NCI-H1436 treated with DMSO at 0.1 percent for 48 hours (cell line): ENCODE measurements at places on chromosomes 1 and 21.

DNA sequence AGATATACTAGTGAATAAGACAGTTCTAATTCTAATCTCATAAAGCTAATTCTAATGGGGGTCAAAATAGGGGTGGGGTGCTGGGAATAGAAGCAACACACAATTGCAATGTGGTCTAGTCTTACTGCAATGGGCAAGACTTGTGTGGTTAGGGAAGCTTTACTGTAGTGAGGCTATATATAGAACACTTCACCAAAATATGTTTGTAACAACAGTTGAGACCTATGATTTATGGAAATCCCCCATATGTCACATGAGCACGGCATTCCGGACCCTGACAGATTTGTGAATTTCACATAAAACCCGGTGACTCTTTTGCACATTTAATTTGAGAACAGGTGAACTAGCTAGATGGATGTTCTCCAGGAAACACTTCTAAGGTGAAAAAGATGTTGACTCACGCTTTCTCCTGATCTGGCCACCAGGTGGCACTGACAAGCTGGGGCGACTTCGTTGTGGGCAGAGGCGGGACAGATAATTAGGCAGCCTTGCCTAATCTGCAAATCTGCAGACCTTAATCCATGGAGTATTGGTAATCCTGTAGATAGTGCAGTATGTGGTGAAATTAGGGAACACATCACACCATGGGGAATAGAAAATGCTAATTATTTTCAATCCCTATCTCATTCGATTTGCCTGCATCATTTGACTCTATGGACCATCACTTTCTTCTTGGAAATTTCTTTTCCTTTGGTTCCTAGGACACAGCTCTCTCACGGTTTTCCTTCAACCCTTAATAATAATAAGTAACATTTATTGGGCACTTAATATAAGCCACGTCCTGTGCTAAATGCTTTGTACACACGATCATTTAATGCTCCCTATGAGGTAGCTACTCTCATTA, 37.7 kb downstream of the KIAA0040 start:
- no peak for DNase-seq

DNA sequence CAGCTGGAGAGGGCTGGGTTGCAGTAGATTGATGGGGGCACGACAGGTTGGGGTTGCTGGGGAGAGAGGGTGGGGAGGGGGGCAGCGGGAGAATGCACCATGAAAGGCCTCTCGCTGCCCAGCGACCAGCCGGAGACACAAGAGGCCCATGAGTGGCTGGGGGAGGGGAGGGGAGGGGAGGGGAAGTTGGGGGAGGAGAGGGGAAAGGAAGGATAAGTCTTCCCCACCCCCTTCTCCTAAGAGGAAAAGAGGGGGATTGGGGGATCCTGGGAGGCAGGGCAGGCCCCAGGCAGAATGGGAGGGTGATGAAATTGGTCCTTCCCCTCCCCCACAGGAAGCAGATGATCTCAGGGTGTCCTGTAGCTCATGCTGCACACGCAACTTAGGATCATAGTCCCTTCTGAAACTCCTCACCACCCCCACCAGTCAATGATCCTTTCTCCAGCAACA, 45.7 kb downstream of the PAX7 start:
- no peak for DNase-seq

GRCh38 chr1:190101756-190102155, 375.9 kb downstream of the BRINP3 start:
- no peak for DNase-seq

- no peak for DNase-seq
Measured at GRCh38 chr1:228793032-228793431, 57.8 kb downstream of the RHOU start.

DNA sequence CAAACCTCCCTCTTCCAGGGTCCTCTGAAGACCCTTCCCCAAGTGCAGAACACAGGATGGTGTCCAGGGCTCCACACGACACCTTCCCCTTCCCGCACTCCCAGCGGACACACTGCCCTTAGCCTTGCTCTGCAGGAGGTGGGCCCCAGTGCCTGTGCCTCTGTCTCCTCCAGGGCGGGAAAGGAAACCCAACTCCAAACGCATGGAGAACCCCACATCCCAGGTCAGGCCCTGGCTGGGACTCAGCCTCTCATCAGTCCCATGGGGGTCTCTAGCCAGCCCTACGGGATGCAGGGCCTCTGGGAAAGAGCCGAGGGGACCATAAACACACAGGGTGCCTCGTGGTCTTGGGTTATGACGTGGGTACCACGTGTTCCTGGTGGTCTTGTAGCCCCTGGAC, 5.6 kb upstream of the SMYD3 start:
- no peak for DNase-seq

DNA sequence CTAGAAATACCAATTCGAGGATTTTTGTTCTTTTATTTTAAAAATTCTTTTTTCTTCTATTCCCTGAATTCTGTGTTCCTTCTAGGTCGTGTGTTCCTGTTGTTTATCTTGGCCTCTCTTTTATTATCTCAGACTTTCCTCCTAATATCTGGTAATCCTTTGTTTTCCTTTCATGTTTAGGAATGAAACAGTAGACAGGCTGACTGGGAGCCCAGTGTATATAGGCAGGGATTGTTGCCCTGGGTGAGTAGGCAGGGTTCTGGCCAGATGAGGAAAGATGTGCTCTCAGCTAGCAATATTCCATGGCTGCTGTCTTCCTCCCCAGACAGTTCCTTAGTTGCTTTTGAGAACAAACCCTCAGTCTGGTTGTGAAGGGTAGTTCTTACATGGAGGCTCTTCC, 161.8 kb upstream of the PDE4B start:
- no peak for DNase-seq

- DNase-seq, result no peak
Measured at GRCh38 chr21:45998871-45999580, 17.5 kb downstream of the COL6A1 start.

DNA sequence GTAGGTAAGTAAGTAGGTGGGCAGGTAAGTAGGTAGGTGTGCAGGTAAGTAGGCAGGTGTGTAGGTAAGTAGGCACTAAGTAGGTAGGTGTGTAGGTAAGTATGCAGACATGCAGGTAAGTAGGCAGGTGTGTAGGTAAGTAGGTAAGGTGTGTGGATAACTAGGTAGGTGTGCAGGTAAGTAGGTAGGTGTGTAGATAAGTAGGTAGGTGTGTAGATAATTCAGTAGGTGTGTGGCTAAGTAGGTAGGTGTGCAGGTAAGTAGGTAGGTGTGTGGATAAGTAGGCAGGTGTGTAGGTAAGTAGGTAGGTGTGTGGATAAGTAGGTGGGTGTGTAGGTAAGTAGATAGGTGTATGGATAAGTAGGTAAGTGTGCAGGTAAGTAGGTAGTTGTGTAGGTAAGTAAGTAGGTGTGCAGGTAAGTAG, 53.9 kb upstream of the COG2 start:
- no peak for DNase-seq

- DNase-seq, result no peak
Measured at GRCh38 chr1:107833061-107833460, 131.9 kb downstream of the VAV3 start.

GRCh38 chr1:16120940-16121410, 34.9 kb downstream of the EPHA2 start:
- DNase-seq, result peak; percentile 47

GRCh38 chr1:150273311-150273710, 721 bp downstream of the C1orf54 start:
- DNase-seq, result no peak

GRCh38 chr1:14598007-14598497, 433 bp upstream of the KAZN start:
- DNase-seq, result no peak

DNA sequence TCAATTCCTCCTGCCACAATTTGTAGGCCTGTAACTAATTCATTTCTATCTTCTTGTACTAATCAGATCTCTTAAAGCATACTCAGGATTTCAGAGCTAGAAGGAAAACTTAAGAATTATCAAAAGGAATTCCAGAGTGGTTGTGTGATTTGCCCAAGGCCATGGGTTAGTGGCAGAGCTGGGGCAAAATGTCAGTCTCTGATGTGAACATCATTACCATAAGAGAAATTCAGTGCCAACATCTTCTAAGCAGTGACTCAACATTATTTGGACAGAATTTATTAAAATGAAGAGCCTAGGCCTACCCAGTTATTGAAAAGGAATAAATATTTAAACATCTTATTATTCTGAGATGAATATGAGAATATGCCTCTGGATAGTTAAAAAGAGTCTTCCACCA, 14.5 kb downstream of the ST6GALNAC5 start:
- DNase-seq, result no peak

DNA sequence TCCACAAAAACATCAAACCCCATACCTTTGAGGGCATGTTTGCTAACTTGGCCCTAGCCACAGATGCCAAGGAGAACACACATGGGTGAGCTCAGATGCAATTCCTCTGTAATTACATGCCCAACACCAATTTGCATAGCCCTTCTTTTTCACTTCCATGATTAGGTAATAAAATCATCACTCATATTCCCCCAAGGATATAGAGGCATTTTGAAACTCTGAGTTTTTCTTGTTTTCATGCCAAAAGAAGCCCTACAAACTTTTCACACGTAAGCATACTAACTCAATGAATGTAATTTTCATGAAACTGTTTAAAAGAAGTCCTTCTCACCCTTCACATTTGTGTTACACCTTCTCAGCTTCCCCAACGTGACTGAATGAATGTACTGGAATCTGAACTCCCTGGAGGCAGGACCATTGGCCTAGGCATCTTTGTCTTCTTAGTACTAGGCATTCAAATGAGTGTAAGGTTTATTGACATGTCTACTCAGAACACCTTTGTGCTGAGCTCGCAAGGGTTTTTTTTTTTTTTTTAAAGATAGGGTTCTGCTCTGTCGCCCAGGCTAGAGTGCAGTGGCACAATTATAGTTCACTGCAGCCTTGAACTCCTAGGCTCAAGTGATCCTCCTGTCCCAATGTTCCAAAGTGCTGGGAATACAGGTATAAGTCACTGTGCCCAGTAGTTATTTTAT, 31.0 kb downstream of the FBXO42 start:
- no peak for DNase-seq

DNA sequence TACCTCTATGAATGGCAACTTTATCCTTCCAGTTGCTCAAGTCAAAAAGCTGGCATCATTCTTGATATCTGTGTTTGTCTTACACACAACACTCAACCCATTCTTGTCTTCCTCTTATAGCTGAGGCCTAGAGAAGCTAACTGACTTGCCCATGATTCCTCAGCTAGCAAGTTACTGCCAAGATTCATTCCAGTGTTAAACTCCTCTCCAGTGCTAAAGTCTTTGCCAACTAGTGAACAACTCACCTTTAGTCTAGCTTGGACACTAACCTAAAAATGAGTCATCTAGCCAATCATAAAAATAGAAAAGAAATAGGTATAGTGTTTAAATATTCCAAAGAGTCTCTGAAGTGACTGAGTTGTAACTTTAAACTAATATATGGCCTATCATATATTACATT, 45.6 kb upstream of the RGS2 start:
- DNase-seq, result no peak

DNA sequence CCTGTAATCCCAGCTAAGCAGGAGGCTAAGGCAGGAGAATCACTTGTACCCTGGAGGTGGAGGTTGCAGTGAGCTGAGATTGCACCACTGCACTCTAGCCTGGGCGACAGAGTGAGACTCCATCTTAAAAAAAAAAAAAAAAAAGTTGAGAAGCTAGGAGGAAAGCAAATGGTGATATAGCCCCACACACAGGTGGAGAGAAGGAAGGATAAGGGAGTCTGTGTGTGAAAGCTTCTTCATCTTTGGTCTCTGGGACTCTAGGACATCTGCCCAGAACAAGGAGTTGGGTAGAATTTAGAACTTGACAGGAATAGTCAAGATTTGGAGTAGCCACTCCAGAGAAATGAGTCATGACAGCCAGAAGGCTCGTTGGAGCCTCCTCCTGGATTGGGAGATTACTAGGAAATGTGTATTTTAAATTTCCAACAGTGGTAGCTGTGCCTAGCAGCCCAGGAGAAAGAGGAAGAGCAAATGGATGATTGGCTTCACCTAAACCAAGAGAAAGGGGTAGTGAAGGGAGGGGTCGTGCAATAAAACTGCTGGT, 19.9 kb downstream of the NPL start:
- no peak for DNase-seq

DNA sequence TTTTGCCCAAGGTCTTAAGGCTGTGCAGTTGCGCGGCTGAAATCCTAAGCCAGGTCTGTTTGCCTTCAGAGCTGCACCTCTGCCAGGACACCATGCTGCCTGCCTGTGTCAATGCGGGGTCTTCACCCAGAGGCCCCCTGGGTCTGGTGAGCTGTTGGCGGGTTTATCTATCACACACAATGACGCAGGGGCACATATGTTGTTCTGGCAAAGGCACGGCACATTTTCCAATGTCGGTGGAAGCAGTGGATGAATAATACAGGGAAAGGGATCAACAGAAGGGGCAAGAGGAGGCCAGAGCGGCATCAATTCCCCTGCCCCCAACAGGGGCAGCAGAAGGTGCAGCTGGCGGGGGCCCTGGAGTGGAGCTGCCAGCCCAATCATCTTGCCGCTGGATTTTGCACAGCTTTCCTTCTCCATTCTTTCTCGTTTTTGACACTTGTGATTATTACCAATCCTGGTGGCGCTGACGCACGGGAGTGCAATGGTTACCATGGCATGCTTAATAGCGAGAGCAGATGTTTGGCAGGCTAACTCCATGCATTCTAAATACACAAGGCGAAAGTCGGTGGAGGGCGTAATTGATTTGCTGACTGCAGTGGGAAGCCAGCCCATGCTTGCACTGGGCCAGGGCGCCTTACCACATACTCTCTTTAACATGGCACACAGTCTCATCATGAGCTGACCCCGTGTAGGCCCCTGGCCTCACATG, 45.8 kb upstream of the CYP2J2 start:
- peak; percentile 26 for DNase-seq

DNA sequence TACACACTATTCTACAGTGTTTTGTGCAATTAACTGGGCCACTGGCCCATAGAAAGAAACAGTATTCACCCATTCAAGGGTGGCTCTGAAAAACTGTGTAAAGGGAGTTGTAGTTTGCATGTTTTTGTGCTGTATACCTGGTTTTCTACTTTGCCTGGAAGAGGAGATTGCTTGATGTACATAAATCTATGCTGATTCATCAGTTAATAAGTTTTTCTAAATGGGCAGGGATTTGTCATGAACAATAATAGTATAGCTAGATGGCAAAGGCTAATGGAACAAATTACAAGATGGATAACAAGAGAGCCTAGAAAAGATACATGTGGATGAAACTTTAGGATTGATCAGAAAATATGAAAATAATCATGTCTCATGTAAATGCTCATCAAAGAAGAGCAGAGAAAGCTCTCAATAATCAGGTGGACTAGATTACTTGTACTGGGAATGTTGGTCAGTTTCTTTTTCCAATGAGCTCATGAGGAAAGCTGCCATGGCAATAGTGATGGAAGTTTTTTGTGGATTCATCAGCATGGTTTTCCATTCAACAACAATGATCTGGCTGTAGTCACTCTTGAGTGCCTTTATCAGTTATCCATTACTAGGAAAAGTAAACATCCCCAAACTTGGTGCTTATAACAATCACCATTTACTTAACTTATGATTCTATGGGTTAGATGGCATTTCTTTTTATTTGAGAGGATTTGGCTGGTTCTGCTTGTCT, 602.8 kb downstream of the BRINP3 start:
- no peak for DNase-seq

GRCh38 chr1:162285149-162285561, 91.5 kb downstream of the SPATA46 start:
- DNase-seq, result no peak
